ENCODE measurements at places on chromosomes 16 and 17.

DNA sequence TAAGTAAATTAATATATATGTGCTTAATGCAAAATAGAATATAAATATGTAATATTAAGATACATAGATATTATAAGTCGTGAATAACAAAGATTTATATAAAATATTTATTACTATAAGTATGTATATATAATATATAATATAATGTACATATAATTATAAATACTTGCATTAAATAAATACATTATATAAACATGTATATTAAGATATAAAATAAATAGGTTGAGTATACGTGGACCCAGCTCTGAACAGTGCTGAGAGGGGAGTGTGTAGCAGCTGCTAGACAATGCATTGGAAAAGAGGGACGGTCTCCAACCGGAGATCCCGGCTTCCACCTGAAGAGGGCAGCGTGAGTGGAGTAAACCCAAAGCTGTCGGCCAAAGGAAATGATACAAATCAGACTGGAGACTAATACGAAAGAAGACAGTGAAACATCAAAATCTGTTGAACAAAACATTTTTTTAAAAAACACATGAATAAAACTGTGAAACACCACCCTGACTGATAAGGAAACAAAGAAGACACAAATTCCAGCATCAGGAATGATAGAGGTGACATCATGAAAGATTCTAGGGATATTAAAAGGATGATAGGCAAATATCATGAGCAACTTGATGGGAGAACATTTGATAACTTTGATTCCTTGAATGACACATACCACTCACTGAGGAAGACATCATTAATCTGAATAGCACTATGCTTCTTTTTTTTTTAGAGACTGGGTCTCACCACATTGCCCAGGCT lies 125.4 kb upstream of the CHMP6 start:
- DNase-seq = no peak

DNA sequence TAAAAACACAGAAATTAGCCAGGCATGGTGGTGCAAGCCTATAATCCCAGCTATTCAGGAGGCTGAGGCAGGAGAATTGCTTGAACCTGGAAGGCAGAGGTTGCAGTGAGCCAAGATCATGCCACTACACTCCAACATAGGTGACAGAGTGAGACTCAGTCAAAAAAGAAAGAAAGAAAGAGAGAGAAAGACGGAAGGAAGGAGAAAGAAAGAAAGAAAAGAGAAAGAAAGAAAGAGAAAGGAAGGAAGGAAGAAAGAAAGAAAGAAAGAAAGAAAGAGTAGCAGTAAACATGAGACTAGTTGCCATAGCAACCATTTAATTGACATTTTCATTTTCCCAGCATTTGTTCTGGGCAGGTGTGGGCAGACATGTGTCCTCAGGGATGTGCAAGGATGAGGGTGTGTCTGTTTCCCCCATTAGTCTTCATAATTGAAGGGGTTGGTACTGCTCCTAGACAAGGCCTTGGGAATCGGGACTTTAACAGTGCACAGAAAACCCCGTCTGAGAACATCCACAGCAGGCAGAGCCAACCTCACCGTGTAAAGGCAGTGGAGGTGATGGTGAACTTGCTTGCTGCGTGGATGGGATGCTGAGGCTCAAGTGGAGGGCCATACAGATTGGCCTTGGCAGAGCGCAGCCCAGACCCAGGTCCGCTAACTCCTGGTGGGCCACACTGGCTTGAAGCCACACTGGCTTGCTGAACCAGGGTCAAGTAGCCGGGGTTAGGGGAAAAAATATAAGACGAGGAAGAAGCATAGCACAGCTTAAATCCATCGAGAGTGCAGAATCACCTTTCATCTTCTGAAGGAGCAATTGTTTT lies 35.2 kb upstream of the KIFC3 start:
- DNase-seq = no peak

DNA sequence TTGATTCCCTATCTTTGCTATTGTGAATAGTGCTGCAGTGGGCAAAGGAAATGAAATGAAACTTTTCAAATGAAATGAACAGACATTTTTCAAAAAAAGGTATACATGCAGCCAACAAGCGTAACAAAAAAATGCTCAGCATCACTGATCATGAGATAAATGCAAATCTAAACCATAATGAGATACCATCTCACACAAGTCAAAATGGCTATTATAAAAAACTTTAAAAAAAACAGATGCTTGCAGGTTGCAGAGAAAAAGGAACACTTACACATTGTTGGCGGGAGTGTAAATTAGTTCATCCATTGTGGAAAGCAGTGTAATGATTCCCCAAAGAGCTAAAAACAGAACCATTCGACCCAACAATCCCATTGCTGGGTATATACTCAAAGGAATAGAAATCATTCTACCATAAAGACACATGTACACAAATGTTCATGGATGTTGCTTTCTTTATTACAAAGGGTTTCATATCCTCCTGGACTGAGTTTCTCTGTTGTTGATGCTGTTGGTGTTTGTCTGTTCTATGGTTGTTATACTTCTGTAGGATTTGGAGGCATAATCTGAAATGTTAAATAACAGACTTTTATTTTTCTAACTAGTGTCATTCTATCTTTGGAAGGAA lies 99.3 kb upstream of the SOX9 start:
- no peak for DNase-seq

DNA sequence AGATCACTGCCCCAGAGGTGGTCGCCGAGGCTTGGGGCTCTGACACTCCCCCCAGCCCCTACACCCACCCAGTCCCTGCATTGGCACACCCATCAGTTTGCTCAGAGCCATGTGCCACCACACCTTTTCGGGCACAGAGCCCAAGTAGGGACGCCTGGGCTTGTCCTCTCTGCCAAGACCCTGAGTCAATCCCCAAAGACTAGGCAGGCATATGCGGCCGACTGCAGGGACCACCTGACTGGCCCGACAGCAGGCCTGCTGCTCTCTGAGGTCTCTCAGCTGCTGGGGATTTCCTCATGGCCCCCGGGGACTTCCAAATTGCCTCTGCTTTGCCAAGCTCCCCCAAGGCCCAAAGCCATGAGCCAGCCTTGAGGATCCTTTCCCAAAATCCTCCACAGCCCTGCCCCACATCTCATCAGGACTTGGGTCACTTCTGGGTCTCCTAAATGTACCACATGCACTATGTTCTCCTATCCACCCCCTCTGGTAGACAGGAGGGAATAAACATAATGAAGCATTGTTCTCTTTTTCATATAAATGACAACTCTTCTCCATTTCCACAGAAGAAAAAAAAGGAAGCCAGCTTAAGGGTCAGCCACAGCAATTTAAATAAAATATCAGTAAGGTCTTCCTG lies 30.6 kb downstream of the MYO18A start:
- no peak for DNase-seq

GRCh38 chr17:53894591-53894990 lies 71.9 kb downstream of the KIF2B start:
- DNase-seq = no peak

GRCh38 chr17:50797135-50797810 lies 30.0 kb upstream of the ANKRD40CL start:
- DNase-seq = no peak

All from GM19239 (cell line).